ENCODE measurements at places on chromosomes 5 and 9. TPM values are rescaled to one million over a fixed set of nuclear protein-coding genes. Genes with fewer than 3 reads are reported as not detected.

The LCN1 gene
- total RNA-seq = 0.65 TPM

The GEMIN5 gene
- 9.7 TPM for total RNA-seq

The ANKRD31 gene
- total RNA-seq = 0.14 TPM

The PNPLA7 gene
- total RNA-seq = 1.1 TPM

The SPATA31A3 gene
- not detected for total RNA-seq

The DBH gene
- not detected for total RNA-seq

The TCERG1 gene
- 18.5 TPM for total RNA-seq

The GAPT gene
- not detected for total RNA-seq

All from smooth muscle cell of bladder (primary cell).